Muscle of arm (tissue), 14 donors: ENCODE measurements at places on chromosomes 7 and 10. TPM values are rescaled to one million over a fixed set of nuclear protein-coding genes. Genes with fewer than 3 reads are reported as not detected.
A peak's percentile ranks its signal among the peaks of the same experiment; 100 is the strongest.

DNA sequence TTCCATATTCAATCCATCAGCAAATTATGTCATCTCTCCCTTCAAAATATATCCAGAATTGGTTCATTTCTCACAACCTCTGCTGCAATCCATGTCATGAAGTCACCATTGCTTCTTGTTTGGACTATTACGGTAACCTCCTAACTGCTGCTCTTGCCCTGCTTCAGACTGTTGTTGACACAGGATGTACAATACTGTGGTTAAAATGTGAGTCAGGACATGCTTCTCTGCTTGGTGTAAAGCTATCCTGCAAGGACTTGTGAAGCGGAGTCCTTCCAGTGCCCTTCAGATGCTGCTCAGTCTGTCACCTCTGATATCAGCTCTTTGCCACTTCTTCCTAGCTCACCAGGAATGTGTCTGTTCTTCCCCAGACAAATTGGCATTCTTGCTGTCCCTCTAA lies 10.4 kb upstream of the NXPH1 start:
- DNase-seq, result no peak

DNA sequence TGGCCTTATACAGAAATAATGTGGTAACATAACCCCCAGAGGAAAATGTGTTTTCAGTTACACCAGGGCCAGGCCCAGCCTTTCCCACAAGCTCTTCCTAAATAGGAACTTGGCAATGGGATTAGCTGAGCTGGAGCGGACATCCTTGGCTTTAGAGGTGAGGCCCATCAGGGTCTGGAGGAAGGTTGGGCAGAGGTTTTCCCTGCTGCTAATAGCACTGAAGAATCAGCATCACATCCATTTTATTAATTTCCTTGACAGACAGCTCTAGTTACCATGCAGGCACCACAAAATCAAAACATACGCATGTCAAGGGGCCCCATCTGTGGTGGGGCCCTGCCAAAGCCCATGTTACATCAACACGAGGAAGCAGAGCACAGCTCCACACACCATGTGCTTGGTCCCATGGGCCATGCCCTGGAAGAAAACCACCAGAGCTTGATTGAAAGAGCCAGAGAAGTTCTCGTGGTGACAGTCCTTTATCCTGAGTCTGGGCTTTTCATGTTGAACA lies 566.6 kb downstream of the KCNMA1 start:
- DNase-seq, result peak; percentile 87

- no peak for DNase-seq
Observed at GRCh38 chr7:40644454-40645188, 509.8 kb downstream of the SUGCT start.

DNA sequence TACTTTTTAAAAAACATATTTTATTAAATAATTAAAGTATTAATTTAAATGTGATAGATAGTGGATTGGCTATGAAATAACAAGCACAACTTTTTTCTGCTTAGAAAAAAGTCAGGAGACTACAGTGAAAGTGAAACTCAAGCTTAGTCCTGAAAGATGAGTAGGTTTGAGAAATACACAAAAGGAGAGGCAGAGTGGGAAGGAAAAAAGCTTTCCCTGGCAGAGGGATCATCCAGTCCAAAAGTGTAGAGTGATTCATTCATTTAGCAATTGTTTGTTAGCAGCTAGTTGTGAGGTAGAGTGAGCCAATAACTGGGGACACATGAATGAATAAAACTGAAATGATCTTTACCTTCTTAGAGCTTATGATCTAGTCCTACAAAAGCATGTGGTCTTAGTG lies 93.5 kb downstream of the FOXP2 start:
- no peak for DNase-seq

DNA sequence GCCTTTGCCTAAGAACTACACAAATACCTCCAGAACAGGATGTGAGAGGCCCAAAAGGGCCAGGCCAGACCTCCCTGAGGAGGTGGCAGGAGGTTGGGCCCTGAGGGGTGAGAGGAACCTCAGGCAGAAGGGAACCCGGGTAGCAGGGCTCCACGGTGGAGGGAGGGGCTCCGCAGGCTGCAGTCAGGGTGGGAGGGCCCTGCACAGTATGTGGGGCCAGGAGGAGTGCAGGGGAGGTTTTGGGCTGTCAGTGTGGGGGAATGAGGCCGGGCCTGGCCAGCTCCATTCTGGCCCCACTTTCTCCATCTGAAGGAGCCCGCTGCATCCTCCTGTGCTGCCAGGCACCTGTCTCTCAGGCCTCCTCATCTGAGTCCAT lies 25.9 kb downstream of the DNAJB12 start:
- DNase-seq, result no peak

ASAH2 gene
- polyA plus RNA-seq, result not detected

KLF14 gene
- not detected for polyA plus RNA-seq

WNT8B gene
- 0.11 TPM for polyA plus RNA-seq

CPSF4 gene
- 38.2 TPM for polyA plus RNA-seq

LRIT1 gene
- not detected for polyA plus RNA-seq

MSMB gene
- not detected for polyA plus RNA-seq
